SK-N-MC (cell line): ENCODE measurements at places on chromosomes 3 and 15.

DNA sequence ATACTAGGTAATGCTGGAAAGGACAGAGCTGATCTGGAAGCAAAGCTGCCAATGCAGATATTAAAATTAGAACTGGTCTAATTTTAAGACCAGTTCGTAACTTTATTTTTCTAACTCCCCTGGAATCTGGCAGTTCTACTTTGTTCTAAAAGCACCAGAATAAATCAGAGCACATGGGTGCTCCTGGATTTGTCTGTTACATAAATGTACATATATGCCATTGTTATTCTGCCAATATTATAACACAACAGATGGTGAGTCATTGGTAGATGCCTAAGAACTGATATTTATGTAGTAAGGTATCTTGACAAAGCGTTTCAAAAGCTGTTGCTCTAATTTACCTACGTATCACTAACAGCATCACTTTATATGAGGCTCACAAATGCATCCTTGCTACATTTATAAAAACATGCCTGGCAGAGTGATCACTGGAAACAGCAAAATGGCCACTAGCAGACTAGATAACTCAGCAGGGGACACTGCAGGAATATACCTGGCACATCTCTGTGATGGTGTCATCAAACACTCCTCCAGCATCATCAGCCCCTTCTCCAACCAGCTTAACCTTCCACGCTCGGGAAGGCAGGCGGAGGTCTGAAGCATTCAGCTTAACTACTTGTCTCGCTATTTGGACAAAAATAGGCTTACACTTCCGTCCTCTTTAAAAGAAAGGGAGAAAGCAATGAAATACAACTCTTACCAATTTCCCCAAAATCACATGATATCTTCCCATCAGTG, 26.2 kb downstream of the FBXL22 start:
- DNase-seq = no peak

GRCh38 chr3:15273227-15273626, 59.2 kb downstream of the SH3BP5 start:
- no peak for DNase-seq

GRCh38 chr3:149657321-149657925, 402 bp downstream of the WWTR1 start:
- no peak for DNase-seq

- no peak for DNase-seq
Measured at GRCh38 chr3:16477521-16477920, 36.0 kb downstream of the RFTN1 start.

DNA sequence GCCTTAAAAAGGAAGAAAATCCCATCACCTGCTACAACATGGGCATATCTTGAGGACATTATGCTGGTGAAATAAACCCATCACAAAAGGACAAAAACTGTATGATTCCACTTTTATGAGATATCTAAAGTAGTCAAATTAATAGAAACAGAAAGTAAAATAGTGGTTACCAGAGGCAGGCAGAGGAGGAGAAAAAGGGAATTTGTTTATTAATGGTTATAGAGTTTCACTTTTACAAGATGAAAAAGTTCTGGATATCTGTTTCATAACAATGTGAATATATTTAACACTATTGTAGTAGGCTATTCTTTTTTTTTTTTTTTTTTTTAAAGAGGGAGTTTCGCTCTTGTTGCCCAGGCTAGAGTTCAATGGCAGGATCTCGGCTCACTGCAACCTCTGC, 40.4 kb downstream of the DPH3 start:
- DNase-seq = no peak

GRCh38 chr15:66704019-66704802, 2.2 kb downstream of the SMAD6 start:
- DNase-seq = no peak

DNA sequence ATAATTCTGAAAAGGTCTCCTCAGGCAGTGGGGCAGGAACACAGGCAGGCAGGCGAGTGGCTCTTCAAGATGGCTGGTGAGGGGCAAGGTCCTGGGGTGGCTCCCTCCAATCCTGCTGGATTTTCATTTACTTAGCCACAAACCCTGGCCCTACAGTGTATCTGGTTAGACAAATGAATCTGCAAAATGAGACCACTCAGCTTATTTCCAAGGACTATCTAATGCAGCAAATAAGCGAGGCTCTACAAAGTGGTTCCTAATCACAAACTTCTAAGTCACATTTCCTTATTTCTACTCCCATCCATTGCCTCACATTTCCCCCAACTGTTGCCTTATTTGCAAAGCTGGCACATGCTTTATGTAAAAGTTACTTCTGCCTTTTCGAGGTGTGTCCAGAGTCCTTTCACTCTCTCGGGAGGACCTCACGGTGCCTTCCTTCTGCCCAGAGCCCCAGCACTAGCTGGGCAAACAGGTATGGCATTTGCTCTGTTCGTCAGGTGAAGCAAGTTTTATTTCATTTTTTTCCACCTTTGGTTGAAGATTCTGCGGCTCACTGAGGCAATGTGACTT, 40.5 kb downstream of the CCDC12 start:
- DNase-seq = no peak
